ENCODE measurements at places on chromosomes 2 and 18. TPM values are rescaled to one million over a fixed set of nuclear protein-coding genes. Genes with fewer than 3 reads are reported as not detected.

EML4 gene
- total RNA-seq = 17.5 TPM

FSHR gene
- total RNA-seq = not detected

SETBP1 gene
- total RNA-seq = 7.6 TPM

REG3A gene
- total RNA-seq = not detected

RGPD5 gene
- 11.5 TPM for total RNA-seq

DUSP19 gene
- 4.2 TPM for total RNA-seq
